ENCODE measurements at places on chromosomes 1 and 21.

DNA sequence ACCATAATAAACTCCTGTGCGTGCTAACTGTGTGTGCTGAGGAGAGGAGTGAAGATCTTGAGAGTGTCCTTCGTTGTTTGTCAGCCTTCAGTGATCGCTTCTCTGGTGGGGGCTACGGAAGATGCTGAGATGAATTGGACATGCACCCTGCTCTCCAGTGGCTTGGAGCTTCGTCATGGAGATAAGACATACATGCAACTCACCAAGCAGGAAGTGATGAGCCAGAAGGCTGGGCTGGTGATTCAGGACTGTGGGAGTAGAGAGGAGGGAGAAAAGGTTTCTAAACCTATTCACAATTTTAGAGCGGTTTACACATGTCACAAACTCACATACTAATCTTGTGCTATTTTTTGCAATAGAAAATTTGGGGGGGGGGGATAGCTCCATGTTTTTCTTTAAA, 128.9 kb upstream of the ADAR start:
- peak; percentile 57 for DNase-seq

DNA sequence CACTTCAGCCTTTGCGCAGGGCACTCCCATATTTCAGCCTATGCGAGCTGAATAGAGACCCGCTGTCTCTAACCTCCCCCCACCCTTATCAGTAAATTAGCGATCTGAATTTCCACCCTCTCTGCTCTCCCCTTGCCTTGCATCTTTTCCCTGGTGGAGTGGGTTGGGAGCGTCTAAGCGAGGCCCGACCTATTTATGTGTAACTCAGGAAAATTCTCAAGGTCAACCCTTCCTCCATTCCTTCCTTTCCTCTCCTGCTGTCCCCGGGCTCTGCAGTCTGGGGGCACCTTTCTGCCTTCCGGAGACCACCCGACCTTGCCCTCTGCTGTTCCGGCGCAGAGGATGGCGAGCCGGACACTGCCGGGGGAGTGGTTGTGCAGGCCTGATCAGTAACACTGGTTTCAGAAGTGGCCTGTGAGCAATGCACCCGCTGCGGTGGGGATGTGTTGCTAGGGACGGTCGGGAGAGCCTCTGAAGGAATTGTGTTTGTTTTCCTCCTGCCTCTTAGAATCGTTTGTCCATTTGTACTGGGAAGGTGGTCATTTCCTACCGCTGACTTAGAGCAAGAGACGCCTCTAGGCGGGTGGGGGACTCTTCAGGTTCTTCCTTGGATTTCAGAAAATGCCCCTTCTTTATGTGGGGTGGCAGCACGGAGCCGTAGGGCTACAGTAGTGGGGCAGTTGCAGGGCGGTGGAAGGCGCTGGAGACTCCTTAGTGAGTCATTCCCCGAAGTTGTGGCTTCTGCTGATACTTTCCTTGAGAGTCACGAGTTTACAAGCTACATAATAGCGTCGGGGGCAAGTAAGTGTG, 513 bp downstream of the MGST3 start:
- DNase-seq = peak; percentile 72

DNA sequence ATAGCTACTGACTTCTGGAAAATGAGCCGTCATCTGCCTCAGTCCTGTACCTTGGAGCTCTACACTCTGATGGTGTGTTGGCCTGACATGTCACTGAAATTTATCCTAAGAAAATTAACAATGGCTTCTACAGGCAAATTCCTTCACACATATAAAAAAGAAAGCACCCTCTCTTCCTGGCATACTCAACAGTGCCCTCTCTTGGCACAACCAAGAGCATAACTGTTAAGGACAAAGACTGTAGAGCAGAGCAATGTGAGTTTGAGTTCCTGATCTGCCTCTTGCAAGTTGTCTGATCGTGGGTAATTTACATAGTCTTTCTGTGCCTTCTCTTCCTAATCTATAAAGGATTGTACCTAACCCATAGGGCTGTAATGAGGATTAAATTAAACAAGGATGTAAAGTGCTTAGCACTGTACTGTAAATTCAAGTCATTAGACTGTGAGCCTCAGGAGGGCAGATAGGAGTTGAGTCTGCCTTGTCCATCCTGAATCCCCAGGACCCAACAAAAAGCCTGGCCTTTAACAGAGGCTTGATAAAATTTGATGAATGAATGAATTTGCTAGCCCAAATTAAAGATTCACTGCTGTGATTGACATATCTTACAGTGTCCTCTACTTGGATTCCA, 83.5 kb downstream of the SYF2 start:
- DNase-seq = no peak

GRCh38 chr1:11138952-11139351, 39.3 kb upstream of the EXOSC10 start:
- DNase-seq = no peak

GRCh38 chr1:234874291-234875288, 254.0 kb downstream of the TOMM20 start:
- no peak for DNase-seq

GRCh38 chr1:204367956-204368355, 8.2 kb upstream of the PLEKHA6 start:
- DNase-seq = no peak

GRCh38 chr1:242522996-242523718, 1.3 kb downstream of the PLD5 start:
- DNase-seq = no peak

DNA sequence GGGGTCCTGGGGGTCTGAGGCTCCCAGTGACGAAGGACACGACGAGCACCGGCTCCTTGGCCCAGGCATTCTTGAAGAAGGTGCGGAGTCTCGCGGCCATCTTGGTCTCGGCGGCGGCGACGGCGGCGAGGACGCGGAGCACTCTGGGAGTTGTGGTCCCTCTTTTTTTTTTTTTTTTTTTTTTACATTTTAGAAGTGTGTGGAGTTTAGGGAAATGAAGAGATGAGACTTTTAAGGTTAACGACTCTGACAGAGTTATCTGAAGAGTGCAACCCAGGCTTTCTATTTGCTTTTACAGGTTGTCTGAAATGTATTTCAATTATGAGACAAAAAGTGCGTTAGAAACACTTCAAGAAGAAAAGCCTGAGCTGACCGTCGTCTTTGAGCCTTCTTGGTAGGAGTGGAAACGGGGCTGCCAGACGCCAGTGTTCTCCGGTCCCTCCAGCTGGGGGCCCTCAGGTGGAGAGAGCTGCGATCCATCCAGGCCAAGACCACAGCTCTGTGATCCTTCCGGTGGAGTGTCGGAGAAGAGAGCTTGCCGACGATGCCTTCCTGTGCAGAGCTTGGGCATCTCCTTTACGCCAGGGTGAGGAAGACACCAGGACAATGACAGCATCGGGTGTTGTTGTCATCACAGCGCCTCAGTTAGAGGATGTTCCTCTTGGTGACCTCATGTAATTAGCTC, 9.7 kb downstream of the OR2B11 start:
- DNase-seq = peak; percentile 62

- DNase-seq = no peak
Observed at GRCh38 chr21:16590186-16590585, 860.4 kb downstream of the USP25 start.

DNA sequence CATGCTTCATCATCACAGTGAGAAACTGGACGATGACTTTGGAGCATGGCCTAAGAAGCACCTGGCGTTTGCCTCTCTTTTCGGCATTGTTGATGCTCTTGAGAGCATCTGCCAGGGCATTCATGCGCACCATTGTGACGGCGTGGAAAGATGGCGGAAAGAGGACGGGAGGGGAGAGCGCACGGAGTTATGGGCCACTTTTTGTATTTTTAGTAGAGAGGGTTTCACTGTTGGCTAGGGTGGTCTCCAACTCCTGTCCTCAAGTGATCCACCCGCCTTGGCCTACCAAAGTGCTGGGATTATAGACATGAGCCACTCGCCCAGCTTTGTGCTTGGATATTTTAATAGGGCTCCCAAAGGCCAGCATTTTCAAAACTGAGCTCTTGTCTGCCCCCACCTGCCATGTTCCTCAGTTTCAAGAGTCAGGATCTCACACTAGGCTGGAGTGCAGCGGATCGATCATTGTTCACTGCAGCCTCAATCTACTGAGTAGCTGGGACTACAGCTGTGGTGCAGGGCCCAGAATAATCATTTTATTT, 5.3 kb downstream of the RPS8 start:
- DNase-seq = no peak

DNA sequence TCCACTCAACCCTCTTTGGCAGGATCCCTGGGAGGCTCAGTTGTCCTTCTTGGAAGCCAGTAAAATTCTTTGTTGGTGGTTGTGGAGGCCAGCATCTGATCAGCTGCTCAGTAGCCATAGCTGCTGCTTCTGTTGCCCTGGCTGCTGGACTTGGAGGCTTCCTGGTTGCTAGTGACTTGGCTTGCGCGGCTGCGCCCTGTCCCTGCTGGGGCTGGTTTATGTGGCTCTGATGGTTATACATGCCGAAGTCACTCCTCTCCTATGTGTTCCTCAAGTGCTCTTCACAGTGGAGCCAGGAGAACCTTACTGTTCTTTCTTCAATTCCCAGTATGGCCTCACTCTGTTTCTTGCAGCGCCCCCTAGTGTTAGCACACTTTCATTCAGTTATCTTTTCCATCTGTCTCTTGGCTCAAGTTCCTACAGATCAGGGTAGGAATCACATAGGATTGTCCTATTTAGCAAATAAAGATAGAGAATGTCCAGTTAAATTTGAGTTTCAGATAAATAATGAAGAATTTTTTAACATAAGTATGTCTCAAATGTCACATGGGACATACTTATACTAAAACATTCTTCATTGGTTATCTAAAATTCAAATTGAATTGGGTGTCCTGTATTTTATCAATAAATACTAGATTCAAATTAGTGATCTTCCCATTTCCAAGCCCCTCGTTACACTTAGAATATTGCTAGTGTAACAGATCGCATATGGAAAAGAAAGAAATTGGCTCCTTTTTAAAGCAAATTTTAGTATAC, 176.5 kb downstream of the TGFB2 start:
- DNase-seq = no peak

DNA sequence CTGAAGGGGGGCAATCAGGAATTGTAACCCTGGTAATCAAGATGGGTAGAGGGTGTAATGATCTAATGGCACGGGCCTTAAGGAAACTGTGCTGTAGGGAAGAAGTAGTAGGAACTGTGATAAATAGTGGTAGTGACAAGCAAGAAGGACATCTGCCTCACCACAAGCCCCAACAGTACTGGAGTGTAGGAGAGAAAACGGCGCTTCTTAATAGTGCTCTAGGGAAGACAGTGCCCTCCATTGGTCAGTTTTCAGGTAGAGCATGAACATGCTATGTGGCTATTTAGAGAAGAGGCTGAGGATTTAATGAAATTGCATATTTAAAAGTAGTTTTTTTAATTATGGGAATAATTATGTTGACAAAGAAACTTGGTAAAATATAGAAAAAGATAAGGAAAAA, 32.2 kb downstream of the SLC30A7 start:
- DNase-seq = no peak

DNA sequence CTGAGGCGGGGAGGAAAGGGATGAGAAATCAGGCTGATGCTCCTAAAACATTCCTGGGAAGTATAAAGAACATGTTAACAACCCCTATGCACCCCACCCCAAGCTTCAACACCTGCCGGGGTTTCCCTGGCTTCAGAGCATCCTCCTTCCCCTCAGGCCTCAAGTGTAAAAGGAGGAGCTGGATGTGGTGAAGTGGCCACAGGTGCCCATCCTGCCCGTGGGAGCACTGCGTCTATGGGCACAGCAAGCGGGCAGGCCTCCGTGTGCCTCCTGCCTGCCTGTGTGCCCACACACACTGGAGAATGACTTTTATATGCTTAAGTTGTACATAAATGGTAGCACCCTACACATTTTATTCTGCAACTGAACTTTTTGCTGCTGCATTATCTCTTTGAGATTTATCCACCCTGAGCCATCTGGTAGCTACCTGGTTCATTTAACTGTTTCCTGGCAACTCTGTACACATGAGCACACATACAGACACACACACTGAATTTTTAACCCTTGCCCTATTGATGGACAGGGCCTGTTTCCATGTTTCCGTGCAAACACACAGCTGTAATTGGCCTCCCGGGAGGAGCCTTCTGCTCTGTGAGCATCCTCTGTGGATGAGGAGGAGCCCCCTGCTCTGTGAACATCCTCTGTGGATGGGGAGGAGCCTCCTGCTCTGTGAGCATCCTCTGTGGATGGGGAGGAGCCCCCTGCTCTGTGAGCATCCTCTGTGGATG, 13.4 kb upstream of the FTCD start:
- DNase-seq = no peak

DNA sequence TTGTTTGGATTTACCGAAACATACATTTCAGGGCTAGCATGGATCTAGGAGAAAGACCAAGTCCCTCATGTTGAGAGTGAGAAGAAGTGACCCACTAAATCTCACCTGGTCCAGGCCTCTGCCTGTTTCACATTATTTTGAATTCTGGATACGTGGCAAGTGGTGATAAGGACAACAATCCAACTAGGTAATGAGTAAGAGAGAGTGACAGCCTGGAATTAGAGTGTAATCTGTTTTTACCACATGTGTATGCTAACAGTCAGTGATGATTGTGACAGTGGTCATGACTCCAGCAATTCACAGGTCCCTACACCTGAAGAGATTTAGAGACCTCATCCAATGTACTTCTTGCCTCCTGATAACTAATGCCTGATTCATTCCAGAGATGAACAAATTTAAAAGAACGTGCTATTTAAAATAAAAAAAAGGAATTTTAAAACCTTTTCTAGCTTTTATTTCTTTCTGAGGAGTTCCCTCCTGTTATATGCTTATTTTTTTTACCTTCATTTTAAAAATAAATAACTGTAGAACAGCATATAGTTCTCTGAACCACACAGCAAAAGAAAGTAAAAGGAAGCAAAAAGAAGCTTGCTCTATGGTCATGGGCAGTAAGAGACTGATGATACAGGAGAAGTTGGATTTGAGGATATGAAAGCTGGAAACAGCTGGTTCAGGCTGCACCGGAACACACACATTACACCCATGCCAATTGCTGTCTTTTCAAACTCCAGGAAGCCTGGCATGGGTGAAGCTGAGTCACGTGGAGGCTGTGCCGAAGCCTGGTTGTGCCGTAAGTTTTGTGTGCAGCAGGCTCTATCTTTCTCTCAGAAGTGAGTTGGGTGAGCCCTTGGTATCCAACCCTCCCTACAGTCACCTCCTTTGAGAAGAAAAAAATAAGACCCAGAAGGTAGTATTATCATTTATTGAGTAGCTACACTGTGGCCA, 14.7 kb downstream of the C1orf116 start:
- no peak for DNase-seq

- no peak for DNase-seq
Observed at GRCh38 chr1:57874418-57874877, 450.6 kb upstream of the DAB1 start.

GRCh38 chr1:29520571-29521437, 284.5 kb downstream of the PTPRU start:
- no peak for DNase-seq

GRCh38 chr1:209367061-209367772, 216.3 kb upstream of the CAMK1G start:
- peak; percentile 17 for DNase-seq

DNA sequence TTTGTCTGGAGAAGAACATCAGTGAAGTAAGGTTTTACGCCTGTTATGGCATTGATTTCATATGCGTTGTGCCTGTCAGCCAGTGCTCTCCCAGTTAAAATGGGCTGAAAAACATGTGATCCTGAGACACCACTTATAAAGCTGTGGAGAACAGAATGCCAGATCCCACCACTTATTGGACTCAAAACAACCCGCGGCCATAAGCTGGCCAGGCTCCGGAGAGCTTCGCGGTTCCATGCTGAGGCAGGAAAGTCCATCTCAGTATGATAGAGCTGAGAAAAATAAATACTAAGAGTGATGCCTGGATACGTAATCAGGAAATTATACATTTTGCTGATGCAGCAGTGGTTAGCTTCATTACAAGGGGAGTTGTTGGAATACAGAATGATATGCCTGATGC, 5.1 kb downstream of the APOBEC4 start:
- no peak for DNase-seq

All from hepatic stellate cell (primary cell).